ENCODE measurements at places on chromosomes 13 and 19.
A peak's percentile ranks its signal among the peaks of the same experiment; 100 is the strongest.

DNA sequence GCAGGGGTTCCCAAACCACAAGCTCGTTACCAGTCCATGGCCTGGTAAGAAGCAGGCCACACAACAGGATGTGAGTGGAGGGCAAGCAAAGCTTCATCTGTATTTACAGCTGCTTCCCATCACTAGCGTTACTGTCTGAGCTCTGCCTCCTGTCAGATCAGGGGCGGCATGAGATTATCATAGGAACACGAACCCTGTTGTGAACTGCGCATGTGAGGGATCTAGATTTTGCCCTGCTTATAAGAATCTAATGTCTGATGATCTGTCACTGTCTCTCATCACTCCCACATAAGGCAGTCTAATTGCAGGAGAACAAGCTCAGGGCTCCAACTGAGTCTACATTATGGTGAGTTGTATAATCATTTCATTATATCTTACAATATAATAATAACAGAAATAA lies 677.4 kb upstream of the SLITRK6 start:
- no peak for DNase-seq

- no peak for DNase-seq
Observed at GRCh38 chr13:108752276-108752675, 122.9 kb downstream of the MYO16 start.

DNA sequence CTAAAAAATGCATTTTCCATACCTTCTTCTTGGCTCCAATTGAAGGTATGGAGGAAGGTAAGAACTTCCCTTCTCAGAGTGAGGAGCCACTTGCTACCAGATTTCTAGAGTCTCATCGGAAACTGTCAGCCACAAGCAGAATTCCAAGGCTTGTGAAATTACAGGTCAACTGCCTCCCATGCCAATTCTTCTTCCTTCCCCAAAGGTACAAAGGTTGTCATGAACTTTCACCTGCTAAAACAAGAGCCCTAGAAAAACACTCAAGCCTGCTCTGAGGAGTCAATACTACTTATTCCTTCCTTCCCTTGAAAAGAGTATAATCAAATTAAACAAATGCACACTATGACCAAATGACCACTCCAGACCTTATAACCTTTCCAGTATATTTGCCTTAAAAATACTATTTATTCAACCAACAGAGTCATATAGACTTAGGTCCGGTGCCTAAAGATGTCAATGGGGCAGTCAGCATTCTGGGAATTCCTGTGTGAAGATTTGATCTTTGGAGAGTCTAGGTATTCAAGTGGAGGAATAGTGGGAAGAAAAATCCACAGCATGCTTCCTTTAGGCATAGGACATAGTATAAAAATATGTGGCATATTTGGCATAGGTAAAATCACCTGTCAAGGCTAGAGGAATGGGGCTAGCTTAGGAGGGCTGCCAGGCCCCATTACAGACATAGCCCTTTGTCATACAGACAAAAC lies 539.3 kb downstream of the LIG4 start:
- DNase-seq, result no peak

DNA sequence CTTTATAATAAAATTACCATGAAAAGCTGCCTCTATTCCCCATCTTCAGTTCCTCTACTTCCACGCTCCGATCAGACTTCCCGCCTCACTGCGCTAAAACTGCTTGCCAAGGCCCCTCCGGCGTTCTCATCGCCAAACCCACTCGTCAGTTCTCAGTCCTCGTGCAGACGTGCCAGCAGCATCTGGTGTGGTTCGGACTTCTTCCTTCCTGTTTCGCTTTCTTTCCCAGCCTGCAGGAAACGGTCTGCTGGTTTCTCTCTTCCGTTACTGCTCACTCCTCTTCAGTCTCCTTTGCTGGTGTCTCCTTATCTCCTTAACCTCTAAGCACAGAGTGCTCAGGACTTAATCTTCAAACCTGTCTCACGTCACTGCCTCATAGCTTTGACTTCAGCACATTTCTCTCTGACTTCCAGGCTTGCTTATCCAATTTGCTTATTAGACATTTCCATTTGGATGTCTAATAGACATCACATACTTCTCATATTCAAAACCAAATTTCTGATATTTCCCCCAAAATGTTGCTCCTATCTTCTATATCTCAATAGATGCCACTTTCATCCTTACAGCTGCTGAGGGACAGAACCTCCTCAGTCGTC lies 40.3 kb downstream of the RCBTB2 start:
- peak; percentile 25 for DNase-seq

DNA sequence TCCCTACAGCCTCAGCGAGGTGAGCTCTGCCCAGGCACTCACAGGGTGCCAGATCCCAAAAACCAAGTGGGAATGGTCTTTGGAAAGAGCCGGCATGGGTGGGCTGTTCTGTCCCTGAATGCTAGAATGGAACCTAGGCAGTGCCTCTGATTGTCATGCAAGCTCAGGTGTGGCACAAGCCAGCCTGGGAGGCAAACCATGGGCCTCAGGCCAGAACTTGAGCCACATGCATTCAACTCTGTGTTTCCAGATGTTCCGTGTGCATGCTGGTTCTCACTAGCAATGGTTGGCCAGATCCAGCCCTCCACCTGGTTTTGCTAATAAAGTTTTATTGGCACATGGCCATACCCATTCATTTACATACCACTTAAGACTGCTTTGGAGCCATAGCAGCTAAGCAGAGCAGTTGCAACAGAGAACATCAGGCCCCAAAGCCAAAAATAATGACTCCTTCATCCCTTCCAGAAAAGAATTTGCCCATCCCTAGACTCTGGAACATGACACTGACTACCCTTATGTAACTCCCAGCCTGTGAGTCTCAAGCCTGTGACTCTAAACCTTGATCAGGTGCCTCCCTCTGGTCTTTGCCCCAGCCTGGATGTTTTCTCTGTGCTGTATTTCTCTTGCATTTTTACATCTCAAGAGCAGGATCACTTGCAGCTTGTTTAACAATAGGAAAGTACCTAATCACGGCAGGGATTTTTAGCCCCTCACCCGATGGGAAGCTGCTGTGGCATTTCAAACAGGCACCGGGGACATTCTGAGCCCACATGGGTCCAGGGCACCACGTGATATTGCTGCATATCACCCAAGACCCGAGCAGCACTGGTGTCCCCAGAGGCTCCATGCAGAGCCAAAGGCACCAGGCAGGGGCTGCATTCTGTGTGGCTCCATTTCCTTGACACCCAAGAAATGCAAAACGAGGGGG lies 55.4 kb upstream of the USE1 start:
- DNase-seq, result no peak

DNA sequence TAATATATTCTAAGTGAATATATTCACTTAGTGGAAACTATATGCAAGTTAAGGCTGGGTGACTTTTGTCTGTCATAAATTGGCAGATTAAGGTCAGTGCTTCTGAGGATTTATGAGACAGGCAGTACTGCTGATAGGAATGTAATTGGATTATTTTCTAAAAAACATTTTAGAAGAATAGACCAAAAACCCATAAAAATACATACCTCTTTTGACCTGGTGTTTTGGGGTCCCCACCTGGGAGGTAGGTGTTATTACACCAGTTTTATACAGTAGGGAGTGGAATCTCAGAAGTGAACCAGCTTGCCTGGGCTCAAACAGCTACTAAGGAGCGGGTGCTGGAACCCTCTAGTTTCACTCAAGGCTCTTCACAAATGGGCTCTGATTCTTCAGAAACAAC lies 25.3 kb downstream of the COG3 start:
- DNase-seq, result no peak

DNA sequence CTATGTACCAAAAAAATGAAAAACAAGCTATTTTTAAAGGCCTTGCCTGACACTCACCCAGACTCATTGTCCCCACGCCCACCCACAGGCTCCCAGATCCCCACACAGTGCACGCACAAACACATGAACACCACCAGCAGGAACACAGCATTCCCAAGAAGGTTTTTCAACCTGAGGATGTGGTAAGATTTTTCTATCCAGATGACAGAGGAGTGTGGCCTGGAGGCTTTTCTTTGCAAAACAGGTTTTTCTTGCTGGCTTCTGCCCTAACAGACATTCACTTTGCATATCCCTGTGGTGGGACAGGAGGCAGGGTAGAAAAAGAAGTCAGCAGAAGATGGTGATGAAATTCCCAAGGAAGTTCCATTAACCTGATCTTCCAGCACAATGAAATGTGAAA lies 97.8 kb downstream of the KLF12 start:
- no peak for DNase-seq

DNA sequence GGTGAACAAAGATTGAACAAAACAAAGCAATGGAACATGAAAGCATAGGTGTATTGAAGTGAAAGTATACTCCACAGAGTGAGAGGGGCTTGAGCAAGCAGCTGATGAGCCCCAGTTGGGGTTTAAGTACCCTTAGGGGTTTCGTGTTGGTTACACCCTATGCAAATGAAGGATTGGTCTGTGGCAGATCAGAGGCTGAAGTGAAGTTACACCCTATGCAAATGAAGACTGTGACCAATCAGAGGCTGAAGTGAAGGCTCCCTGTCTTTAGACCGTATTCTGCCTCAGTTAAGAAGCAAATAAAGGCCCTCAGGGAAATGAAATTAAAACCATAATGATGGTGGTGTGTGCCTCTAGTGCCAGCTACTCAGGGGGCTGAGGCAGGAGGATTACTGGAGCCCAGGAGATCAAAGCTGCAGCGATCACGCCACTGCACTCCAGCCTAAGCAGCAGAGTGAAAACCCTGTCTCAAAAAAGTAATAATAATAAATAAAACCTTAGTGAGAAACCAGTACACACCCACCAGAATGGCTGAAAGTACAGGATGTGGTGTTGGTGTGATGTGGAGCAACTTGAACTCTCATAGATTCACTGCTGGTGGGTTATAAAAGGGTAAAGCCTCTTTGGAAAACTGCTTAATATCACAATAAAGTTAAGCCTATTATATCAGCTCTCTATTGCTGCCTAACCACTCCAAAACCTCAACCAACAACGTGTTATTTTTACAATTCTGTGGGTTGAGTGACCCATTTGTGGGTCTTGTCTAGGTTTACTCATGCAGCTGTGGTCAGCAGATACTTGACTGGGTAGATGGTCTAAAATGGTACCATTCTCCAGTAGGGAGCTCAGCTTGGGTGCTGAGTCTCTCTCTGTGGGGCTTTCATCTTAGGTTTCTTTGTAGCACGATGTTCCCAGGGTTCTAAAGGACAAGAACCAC lies 12.8 kb upstream of the UPF3A start:
- DNase-seq, result no peak

DNA sequence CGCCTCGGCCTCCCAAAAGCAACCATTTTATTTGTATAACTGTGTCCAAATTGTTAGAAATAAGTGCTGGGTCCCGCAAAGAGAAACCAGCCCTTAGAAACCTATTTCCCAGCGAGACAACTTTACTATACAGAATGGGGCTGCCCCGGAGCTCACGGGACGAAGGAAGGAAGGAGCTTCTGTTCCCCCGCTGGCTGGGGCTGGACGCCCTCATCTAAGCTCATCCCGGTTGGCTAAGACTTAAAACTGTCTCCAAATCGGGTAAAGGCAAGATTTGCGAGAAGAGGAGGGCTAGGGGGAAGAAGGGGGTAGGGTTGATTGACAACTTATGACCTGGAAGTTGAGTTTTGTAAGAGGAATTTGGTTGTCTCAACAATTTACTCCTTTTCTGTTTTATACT lies 12.3 kb upstream of the BSG start:
- no peak for DNase-seq

DNA sequence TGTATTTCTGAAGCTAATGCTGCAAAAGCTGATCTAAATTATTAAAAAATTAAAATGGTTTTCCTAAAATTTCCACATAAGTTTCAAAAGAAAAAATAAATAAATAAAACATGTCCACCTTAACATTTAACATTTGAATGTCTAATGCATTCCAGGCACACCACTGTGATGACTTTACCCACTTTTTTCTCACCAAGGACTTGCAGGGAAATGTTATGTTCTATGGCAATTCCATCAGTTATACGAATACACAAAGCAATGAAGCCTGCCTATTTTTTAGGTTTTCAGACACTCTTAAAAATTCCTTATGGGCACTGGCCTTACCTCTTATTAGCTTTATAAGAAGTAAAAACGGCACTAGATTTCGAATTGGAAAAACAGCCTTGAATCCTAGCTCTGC lies 10.2 kb downstream of the TSC22D1 start:
- DNase-seq, result peak; percentile 23

- peak; percentile 32 for DNase-seq
Observed at GRCh38 chr13:94657167-94657566, 55.2 kb downstream of the SOX21 start.

- no peak for DNase-seq
Observed at GRCh38 chr19:941292-942132, 15.7 kb downstream of the ARID3A start.

- DNase-seq, result peak; percentile 21
Observed at GRCh38 chr13:27476943-27477703, 26.8 kb upstream of the MTIF3 start.

GRCh38 chr13:35219021-35219420 lies 257.5 kb downstream of the MAB21L1 start:
- DNase-seq, result no peak

GRCh38 chr13:86862137-86862536 lies 809.0 kb upstream of the SLITRK5 start:
- DNase-seq, result no peak

- no peak for DNase-seq
Observed at GRCh38 chr13:44768239-44768638, 192.1 kb upstream of the TSC22D1 start.

GRCh38 chr13:75181906-75182305 lies 300.1 kb downstream of the TBC1D4 start:
- DNase-seq, result peak; percentile 79

DNA sequence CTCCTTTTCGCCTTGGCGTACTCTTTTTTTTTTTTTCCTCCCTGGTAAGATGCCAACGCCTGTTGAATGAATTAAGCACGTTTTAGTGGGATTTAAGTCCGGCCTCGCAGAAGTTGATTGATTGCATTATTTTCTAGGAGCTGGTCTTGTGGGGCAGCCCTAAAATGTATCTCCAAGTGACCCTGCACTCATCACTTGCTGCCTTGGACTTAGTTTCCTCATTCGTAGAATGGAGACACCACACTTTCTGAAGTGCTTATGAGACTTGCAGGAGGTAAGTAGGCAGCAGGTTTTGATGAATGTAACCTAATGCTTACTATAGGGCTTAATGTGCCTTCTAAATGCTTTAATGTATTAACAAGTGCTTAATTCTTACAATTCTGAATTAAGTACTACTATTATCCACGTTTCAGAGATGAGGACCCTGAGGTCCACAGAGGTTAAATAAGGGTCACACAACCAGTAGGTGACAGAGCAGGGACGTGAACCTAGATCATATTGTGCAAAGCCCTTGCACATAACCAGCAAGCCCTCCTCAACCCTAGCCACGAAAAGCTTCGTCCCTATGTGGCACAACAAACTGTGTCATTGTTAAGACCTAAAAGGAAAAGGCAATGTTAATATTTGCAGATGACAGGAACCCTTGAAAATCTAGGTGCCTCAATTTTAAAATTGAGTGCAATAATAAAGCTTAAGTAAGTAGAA lies 514 bp upstream of the ARGLU1 start:
- no peak for DNase-seq

GRCh38 chr19:4113398-4114088 lies 10.4 kb downstream of the MAP2K2 start:
- no peak for DNase-seq

- peak; percentile 93 for DNase-seq
Observed at GRCh38 chr13:31896427-31896826, 135.1 kb upstream of the FRY start.

DNA sequence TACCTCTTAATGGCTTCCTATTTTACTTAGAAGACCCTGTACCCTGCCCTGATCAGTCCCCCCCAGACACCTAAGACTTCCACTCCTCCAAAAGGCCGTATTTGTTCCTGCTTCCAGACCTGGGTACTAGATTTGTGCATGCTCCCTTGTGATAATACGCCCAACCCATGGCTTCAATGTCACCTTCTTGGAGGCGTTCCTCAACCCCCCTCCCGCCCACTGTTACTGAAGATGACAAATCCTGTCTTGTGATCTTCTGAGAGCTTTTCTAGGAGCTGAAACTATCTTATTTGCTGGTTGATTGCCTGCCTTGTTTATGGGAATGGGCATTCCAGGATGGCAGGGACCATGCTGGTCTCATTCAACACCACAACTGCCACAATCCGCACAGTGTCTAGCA lies 9.4 kb downstream of the SLC25A23 start:
- no peak for DNase-seq
